ENCODE measurements at places on chromosomes 3 and 15.

DNA sequence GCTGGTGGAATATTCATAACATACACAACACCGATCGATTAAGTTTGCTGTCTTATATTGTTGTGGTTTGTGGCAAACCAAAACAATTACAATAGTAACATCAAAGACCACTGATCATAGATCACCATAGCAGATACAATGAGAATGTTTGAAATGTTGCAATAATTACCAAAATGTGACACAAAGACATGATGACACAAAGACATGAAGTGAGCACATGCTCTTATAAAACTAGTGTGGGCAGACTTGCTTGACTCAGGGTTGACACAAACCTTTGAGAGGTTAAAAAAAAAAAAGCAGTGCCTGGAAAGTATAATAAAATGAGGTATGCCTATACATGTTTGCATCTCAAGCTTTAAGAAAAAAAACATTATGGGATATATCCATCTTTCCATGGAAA is 130.3 kb downstream of the NR1I2 start:
- no peak for DNase-seq

GRCh38 chr3:72846166-72846565 is 2.1 kb downstream of the SHQ1 start:
- no peak for DNase-seq

DNA sequence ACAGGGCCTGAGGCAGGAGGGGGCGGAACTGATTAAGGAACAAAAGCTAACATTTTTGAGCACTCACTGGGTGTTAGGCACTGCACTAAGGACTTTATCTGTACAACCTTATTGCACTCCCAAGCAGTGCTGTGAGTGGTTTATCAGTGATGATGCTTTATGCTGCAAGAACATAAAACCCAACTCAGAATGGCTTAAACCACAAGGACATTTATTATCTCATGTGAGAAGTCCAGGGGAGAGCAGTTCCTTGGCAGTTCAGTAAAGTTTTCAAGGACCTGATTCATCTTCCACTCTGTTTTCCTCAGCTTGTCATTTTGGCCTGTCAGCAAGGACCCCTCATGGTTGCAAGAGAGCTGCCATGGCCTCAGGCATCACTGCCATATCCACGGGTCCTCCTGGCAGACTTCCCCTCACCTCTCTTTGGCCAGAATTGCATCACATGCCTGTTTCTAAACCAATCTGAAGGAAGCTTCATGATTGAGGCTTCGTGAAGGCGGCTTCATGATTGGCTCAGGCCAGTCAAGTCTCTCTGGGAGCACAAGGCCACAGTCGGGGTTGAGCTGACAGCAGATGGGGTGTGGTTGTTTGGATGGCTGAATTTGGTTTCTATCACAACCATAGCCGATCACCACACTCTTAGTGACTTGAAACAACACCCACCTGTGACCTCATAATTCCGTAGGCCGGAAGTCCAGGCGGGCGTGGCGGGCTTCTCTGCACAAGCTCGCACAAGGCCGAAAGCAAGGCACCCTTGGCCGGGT is 15.8 kb downstream of the EFCC1 start:
- DNase-seq, result no peak

- no peak for DNase-seq
Observed at GRCh38 chr15:25767356-25768151, 95.6 kb downstream of the ATP10A start.

DNA sequence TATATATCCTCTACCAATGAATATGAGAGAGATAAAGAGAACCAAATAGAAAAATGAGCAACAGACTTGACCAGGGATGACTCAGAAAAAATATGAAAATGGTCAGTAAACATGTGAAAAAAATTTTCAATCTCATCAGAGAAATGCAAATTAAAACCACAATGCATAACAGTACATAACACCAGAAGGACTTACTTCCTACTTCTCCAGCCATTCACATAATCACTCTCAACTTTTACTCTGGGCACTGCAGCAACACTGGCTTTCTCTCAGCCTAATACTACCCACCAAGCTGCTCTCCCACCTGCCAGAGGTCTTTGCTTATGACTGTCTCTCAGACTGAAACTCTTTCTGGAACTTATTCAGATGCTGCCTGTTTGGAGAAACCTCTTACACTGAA is 49.4 kb downstream of the DPH6 start:
- no peak for DNase-seq

- DNase-seq, result peak; percentile 68
Observed at GRCh38 chr3:11236588-11237461, 35.4 kb upstream of the ATG7 start.

GRCh38 chr3:99713440-99713839 is 75.0 kb downstream of the COL8A1 start:
- DNase-seq, result peak; percentile 56

DNA sequence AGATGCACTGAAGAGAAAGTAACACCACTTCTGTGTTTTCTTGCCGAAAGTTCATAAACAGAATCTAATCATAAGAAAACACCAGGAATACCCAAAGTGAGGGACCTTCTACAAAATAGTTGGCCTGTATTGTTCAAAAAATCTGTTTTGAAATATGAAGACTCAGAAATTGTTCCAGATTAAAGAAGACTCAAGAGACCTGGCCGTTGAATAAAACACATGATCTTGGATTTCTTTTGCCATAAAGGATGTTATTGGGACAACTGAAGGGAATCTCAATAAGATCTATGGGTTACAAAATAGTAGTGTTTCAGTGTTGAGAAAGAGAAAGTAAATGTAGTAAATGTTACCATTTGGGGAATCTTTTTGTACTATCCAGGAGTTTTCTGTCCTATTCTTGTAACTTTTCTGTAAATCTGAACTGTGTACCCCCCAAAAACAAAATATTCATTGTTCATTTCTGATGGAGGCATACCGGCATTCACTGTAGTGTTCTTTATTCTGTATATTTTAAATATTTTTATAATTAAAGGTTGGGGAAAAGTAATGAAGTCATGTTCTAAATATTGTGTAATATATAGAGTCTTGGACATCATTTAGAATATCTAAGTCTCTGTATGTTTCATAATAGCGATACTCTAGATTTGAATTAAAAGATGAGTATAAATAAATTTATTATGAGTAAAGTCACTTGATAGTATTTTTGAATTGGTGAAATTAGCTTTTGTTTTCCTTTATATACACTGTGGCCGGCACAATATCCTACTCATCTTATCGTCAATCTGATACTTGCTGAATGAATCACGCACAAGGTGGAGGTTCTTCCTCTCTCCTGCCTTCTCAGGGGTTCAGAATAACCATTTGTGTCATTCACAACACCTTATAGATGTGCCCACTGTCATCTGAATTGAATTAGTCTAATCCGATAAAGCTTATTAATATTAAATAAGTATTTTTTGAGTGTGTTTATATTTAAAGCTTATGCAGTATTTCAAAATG is 66.7 kb downstream of the TRAK1 start:
- DNase-seq, result no peak

DNA sequence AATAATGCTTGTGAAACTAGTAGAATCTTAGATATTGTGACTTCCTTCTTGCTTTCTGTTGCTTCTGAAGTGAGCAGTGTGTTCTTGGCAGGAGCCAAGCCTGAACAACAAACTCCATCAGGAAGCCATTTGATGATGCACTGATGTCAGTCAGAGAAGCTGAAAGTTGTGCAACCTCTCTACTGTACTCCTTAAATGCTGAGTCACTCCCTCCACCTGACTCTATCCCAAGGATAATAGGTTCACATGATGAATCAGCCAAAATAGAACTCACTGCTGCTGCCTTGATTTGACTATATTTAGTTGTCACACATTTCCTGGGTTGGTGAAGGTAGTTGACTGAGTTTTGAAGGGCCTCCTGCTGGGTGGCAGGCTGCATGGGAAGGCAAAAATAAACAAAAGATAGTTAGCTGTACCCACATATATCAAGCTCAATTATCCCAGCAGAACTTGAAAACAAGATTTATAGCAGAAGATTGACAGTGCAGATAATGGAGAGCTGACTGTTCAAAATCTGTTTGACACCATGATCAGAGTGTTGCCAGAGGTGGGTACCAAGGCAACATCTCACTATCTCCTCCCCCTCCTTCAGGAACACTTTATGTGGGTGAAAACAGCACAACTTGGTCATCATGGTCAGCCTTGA is 328.4 kb upstream of the DPH6 start:
- DNase-seq, result peak; percentile 82

GRCh38 chr3:190739641-190740185 is 122.8 kb downstream of the GMNC start:
- no peak for DNase-seq

GRCh38 chr15:95902606-95903005 is 427.9 kb upstream of the NR2F2 start:
- DNase-seq, result no peak

- DNase-seq, result no peak
Observed at GRCh38 chr3:127108796-127109195, 84.1 kb upstream of the PRR23E start.

GRCh38 chr3:4850928-4851265 is 128.3 kb upstream of the BHLHE40 start:
- DNase-seq, result no peak

DNA sequence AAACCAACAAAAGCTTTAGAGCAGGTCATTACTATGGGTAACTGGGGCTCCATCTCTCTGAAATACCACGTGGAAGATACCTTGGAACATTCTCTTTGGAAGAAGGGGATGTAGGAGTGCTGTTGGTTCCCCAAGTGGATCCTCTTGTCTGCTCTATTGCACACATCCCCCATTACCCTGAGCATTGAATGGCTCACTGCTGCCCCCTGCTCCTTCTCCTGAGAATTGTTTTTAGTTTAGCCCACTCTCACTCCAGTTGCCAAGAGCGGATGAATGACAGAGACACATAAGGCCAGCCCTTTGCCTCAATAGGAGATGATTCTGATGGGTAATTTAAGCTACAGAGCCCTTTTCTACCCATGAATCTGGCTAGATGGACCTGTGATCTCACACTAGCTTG is 135.6 kb upstream of the SUCLG2 start:
- DNase-seq, result peak; percentile 56

DNA sequence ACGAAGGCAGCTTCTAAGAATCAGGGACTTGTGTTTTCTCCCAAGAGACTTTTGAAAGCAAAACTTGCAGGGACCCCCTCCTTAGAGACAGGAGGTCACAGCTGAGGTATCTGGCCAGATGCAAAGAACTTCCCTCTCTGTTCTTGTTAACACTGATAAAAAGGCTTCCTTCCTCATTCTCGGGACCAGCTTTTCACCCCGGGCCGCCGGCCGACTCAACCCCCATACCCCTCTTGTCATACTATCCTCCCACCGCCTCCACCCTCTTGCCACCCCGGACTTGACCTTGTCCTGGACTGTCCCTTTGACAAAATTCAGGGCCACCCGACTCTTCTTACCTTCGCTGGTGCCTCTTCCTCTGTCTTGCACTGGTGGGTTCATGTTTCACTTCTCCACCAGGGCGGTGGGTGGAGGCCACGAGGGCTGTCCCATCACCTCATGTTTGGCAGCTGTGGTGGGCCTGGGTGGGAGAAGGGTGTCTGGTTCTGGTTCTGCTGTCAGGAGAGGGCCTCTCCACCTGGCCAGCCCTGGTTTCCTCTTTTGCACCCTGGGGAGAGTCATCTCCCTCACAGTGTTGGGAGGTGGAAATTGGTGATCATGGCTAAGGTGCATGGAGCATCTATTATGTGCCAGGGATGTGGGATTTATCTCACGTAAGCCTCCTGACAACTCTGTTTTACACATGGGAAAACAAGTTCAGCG is 32.5 kb downstream of the BHLHE40 start:
- no peak for DNase-seq

DNA sequence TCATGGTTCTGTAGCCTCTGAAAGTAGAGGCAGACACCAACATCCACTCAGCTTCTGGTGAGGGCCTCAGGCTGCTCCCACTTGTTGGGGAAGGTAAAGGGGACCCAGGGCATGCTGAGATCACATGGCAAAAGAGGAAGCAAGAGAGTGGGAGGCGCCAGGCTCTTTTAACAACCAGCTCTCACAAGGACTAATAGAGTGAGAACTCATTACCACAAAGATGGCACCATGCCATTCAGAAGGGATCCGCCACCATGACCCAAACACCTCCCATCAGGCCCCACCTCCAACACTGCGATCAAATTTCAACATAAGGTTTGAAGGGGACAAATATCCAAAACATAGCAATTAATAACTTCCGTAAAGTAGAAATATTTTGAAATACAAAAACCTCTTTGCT is 192.3 kb downstream of the OCA2 start:
- no peak for DNase-seq

- no peak for DNase-seq
Observed at GRCh38 chr3:170734735-170735065, 135.3 kb downstream of the RPL22L1 start.

GRCh38 chr3:134179508-134179907 is 71.2 kb downstream of the RYK start:
- peak; percentile 8 for DNase-seq

DNA sequence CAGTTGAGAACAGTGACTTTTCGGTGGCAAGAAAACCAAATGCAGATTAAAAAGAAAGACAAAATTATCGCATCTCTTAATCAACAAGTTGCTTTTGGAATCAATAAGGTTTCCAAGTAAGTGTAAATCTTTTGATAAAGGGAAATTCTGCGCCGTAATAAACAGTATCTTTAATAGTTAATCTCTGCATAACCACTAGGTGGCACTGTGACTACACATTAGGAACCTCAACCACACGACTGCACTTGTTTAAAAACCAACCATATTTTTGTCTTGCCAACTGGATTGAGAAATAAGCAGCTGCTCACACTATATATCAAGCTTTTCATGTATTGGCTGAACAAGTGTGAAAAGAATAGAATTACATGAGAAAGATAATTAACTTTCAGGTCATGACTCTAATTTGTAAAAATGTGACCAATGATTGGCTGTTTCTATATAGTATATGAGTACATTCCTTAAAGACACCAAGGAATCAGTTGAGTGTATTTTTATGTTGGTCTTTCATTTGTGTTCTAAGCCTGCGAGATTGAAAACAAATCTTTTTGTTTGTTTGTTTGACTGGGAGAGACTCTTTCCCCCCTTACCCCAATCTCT is 72.7 kb downstream of the DZIP3 start:
- peak; percentile 92 for DNase-seq

DNA sequence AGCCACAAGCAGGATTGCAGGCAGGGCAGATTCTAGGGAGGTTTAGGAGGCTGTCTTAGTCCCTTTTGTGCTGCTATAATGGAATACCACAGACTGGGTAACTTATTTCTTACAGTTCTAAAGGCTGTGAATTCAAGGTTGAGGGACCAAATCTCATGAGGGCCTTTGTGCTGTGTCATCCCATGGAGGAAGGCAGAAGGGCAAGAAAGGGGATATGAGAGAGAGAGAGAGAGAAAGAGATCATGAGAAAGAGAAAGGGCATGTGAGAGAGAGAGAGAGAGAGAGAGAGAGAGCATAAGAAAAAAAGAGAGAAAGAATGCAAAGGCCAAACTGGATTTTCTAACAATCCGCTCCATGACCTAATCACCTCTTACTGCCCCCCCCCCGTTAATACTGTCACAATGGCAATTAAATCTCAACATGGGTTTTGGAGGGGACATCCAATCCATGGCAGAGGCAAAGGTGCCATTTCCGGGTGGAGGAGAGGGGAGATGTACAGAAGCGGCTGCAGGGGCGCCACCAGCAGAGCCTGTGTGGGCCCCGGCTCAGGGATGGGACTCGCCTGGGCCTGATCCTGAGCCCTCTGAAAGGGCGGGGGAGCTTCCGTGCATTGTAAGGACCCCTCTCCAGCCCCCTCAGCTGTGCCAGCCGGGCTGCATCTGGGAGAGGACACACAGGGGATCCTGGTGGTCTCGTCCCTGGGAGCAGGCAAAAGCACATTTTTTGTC is 20.5 kb downstream of the MRPS11 start:
- DNase-seq, result no peak

- peak; percentile 65 for DNase-seq
Observed at GRCh38 chr3:171875923-171876412, 32.8 kb downstream of the TMEM212 start.
